ENCODE measurements at places on chromosomes 5 and 9.

- DNase-seq, result no peak
Measured at GRCh38 chr9:35350212-35350611, 139.7 kb upstream of the RUSC2 start.

DNA sequence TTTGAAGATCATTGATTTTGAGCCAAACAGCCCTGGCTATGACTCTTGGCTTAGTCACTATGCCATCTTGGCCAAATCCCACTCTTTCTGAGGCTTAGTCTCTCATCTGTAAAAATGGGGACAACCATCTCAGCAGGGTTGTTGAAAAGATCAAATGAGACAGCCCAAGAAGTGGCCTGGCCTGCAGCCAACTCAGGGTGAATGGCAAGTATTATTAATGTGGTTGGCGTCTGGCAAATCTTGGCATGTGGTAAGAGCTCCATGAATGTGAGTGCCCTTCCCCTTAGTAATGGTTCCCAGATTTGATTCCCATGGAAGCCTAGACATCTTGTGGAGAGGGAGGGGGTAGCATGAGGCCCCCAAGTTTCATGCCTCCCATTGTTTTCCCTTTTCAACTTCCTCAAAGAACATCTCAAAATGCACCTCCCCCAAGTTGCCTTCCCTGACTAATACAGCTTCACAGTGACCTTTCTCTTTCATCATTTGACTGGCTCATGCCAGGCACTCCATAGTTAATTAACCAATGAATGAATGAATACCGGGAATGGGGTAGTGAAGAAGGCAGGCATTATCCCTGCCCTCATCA lies 11.8 kb upstream of the TGFBI start:
- peak; percentile 43 for DNase-seq

DNA sequence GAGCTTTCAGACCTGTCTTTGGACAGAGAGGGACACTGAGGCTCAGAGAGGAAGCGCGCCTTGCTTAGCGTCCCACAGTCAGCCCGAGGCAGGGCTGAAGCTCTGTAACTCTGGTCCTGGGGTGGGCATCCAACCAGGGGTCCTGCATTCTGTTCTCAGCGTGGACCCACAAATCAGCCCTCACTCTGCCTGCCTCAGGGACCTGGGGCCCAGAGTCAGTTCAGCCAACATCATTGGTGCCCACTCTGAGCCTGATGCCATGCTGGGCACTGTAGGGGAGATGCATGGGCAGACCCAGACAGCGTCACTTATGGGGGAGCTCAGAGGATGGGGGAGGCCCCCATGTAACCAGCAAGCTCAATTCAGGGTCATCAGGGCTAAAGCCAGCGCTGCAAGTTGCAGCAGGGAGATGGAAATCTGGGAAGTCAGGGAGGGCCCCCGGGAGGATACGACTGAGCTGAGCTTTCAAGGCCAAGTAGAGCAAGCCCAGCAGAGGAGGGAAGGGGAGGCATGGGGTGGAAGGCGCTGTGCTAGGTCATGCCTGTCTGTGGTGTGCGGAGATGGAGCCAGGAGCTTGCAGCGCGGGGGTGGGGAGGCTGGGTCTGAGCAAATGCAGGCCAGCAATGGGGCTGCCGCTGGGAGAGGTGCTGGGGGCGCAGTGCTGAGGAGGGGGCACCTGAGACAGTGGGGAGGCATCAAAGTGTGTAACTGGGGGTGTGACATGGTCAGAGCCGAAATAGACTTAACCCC lies 21.1 kb downstream of the CORO2A start:
- DNase-seq, result peak; percentile 17

DNA sequence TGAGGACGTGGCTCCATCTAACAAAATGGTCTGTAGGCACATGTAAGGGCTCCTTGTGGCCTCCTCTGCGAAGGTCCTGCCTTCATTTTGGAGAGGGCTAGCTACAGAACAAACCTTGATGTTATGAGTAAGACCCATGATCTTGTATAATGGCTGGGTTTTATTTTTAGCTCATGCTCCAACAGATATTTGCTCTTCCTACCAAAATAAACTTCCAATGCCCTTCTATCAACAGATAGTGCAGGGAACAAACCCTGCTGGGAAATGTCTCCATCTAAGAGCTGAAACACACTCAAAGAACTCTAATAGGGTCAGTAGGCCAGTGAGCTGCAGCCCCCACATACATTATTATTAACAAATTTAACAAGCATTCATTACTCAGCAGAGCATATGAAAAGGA lies 189.5 kb downstream of the LURAP1L start:
- DNase-seq, result no peak

DNA sequence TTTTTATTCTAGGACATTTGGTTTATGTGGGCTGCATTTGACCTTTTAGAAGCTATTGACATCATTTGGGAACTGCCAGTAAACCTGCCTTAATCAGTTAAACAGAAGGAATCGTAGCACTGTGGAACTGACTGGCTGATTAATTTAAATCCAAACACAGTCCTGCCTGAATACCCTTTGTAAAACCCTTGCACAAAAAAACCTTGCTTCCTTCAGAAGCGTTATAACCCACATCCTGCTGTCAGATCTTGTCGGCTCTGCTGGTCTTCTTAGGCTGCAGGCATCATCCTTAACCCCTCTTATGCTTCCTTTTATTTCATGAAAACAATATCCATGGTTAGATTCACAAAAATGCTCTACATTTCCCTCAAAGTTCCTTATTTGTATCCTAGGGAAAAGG lies 46.3 kb downstream of the PAM start:
- no peak for DNase-seq

DNA sequence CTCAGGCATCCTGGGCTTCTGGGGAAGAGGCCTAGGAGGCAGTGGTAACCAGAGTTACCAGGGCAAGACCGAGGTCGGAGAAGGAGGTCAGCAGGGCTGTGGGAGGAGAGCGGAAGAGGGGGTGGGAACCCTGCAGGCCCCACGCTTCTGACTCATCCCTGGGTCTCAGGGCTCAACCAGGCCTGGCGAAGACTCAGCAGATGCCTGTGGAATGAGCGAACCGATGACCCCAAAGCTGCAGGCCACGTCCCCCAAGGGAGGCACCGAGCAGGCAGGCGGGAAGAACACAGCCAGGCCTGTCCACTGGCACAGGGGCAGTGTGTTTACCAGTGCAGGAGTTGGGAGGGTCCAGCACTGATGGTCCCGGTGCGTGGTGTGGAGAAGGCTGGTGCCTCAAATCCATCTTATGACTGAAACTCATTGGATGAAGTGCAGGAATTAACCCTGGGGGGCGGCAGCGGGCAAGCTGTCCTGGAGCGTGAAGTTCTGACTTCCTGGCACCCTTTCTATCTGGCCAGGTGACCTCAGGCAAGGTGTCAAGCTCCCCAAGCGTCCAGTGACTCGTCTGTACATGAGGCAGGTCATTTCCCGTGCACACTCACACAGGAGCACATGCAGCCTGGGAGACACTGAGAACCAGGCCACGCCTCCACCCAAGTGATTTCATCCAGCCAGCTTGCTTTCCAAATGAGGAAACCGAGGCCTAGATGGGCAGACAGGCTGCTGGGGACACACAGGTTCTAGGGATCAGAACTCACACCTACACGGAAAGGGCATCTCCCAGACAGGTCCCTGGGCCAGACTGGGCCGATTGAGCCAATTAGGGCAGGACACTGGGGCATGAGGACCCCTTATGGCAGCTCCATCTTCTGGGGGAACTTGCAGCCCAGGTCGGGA lies 69.1 kb downstream of the ADAMTS2 start:
- peak; percentile 60 for DNase-seq

DNA sequence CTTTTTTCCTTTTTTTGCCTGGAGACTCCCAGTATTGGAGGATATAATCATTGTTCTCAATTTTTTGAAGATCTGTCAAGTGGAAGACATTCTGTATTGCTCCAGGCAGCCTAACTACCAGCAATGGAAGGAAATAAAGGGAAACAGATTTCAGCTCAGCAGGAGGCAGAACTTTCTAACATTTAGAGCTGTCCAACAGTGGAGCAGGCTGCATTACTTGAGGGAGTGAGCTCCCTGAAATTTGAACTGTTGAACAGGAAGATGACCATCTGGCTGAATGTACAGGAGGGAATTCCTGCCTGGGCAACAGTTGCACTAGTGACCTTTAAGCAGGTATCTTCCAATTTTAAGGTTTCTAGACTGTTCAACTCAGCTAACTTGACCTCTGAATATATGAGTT lies 1.1 kb upstream of the GAPVD1 start:
- peak; percentile 58 for DNase-seq

DNA sequence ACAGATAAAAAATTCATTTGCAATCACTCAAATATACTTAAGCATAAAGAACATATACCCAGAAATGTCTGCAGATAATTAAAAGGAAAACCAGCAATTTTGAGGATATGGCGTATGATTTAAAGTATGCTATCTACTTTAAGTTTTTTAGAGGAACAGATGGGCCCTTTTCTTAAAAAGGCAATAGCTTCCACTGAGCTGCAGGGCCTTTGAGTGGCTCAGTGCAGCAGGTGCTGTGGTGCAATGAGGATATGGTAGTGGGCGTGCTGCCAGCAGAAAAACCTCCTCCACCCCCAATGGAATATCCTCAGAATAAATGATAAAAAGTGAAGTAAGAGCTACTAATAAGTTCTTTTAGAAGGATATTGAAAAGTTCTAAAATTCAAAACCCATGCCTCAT lies 814.5 kb downstream of the MTRR start:
- DNase-seq, result no peak

- peak; percentile 13 for DNase-seq
Measured at GRCh38 chr9:10875752-10876151, 262.9 kb upstream of the PTPRD start.

- no peak for DNase-seq
Measured at GRCh38 chr5:119840175-119840574, 210.8 kb downstream of the FAM170A start.

DNA sequence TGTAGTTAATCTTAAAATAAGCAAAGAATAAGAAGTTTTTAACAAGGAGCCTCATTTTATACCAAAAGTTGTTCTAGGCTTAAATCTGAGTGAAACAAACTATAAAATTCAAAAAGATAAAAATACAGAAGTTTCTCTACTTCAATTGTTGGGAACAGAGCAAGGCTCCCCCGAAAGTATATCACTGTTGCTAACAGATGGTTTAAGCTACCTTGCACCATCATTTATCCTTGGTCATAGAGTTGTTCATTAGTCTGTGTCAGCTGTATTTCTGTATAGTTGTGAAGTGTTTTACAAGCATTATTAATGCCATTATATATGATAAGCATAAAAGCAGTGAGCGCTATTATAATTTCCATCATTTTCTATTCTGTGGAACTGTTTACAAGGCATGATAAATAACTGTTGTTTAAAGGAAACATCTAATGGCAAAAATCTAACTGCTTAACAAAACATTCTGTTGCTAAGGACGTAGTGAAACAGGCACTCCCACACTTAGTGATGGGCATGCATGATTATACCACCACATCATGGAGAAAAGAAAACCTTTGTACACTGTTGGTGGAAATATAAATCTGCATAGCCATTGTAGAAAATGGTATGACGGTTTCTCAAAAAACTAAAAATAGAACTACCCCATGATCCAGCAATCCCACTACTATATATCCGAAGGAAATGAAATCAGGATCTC lies 23.3 kb upstream of the ACO1 start:
- DNase-seq, result no peak

Data from muscle of leg (tissue), 16 donors.